Chondrocyte (in vitro differentiated cells): ENCODE measurements at places on chromosomes 6 and 20. TPM values are rescaled to one million over a fixed set of nuclear protein-coding genes. Genes with fewer than 3 reads are reported as not detected.

The ERMARD gene
- 26.1 to 35.2 TPM (median 27.4 TPM) in 3 replicates for total RNA-seq

The MOCS1 gene
- 13.3 to 36.6 TPM (median 35.2 TPM) in 3 replicates for total RNA-seq

The NKX2-2 gene
- total RNA-seq, result not detected in 3 replicates

The IL22RA2 gene
- total RNA-seq, result not detected in 3 replicates

The HMGN3 gene
- 30.8 to 55.5 TPM (median 36.2 TPM) in 3 replicates for total RNA-seq

The DSP gene
- 464 to 589 TPM (median 471 TPM) in 3 replicates for total RNA-seq

The RPP40 gene
- 6.0 to 6.8 TPM (median 6.2 TPM) in 3 replicates for total RNA-seq

The ZNF334 gene
- 4.7 to 6.6 TPM (median 4.8 TPM) in 3 replicates for total RNA-seq

The SLC22A3 gene
- 1.4 to 1.6 TPM (median 1.4 TPM) in 3 replicates for total RNA-seq

The TGM3 gene
- total RNA-seq, result not detected in 3 replicates

The HDGFL1 gene
- not detected in 3 replicates for total RNA-seq

- DNase-seq, result no peak
These were observed 180.1 kb upstream of the MMS22L start for GRCh38 chr6:97462938-97463598.

DNA sequence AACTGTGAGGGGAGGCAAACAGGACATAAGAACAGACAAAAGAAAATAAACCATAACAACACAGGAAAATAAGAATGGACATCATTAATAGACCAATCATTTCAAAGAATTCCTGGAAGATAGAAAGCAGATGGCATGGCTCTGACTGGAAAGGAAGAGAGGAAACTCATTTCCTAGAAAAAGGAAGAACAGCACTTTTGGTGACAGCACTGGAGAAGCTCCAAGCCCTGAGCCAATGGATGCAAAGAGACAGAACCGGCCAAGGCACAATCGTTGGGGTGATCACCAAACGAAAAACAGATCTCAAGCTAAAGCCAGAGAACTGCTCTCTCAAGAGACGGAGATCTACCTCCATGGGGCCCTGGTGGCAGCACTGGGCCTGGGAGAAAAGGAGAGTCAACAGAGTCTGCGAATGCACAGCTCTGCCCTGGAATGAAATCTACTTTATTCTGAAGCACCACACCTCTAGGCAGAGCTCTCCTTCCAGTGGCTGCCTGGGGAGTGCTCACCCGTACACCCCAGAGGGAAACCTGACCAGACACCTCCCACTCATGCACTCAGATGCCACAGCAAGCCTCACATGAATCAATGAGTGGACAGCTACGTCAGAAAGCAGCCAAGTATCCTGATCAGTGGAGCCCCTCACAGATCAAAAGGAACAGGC is 24.2 kb downstream of the KIAA0319 start:
- DNase-seq, result no peak

DNA sequence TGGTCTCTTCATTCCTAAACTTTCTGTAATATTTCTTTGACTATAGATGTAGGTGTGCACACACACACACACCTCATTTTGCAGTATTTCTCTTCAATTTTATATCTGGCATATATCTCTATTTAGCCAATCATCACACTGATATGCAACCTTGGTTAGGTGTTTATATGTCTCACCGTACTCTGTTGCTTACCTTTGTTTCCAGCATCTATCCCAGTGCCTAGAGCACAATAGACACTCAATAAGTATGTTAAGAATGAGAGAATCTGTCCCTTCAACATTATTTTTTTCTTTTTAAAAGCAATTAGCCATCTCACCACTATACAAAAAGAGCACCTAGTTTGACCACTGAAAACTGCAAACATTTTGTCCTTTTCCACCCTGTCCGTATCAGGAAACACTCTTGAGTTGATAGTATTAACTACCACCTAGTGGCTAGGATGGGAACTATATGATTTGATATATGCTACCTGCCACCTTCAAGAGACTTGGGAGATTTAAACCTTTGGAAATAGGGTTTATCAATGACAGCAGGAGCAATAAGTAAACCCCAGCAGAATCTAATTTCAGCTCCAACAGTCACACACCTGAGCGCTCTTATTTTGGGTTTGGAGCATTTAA is 48.7 kb upstream of the RSPO3 start:
- DNase-seq, result no peak

- DNase-seq, result no peak
These were observed 816 bp upstream of the MAN1A1 start for GRCh38 chr6:119350202-119350951.

DNA sequence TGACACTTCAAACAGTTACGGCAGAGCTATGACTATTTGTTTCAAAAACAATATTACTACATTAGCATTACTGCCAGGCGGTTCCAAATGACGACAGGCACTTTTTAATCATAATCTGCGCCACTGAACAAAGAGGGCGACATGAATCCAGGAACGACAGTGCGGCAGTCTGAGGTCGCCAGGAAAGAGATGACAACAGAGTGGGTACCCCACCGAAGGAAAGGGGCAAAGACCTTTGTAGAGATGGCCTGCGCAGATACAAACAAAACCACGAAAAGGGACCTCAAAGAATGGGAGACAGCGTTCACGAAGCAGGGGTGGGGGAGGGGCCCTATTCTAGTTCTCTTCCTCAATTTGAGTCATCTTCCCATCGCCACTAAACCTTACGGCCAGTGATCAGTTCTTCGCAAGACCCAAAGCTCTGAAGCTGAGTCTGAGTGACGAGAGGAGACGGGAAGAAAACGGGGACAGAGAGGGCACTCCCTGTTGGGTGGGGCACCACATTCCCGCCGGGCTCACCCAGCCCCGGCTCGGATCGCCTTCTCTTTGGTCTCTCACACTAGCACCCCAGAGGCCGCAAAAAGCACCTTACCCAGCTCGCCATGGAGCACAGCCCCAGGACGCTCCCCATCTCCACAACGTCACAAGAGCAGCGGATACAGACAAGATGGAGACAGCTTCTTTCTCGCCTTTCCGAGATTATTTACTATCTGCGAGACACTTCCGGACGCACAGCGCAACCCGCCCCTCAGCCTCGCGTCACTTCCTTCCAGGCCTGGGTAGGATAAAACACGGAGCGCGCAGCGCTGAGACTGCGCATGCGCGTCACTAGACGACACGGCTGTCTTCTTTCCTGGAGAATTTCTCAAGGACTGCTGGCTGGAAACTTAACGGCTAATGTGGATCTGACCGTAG is at the start of gene SERINC1:
TSS of gene SERINC1 (minus strand) at position 701 of the 915 bp plus-strand sequence. CDS start at position 631, 70 bp downstream.
- peak; percentile 96 for DNase-seq

- no peak for DNase-seq
These were observed 142.6 kb downstream of the ARHGAP18 start for GRCh38 chr6:129567374-129567773.

GRCh38 chr6:1326535-1327121 is 14.7 kb downstream of the FOXQ1 start:
- DNase-seq, result no peak

DNA sequence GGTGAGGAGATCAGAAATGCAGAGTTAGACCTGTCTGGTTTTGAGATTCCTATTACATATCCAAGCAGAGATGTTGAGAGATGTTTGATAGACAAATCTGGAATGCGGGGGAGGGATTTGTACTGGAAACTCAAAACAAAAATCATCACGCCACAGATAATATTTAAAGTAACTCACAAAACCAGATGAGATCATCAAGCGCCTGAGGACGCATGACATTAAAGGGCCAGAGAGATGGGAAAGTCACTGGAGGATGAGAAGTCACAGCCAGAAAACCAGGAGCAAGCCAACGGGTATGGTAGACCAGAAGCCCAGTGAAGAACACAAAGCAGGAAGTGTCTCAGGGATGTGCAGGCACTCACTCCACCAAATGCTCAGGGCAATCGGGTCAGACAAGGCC is 87.7 kb downstream of the DLL1 start:
- no peak for DNase-seq

DNA sequence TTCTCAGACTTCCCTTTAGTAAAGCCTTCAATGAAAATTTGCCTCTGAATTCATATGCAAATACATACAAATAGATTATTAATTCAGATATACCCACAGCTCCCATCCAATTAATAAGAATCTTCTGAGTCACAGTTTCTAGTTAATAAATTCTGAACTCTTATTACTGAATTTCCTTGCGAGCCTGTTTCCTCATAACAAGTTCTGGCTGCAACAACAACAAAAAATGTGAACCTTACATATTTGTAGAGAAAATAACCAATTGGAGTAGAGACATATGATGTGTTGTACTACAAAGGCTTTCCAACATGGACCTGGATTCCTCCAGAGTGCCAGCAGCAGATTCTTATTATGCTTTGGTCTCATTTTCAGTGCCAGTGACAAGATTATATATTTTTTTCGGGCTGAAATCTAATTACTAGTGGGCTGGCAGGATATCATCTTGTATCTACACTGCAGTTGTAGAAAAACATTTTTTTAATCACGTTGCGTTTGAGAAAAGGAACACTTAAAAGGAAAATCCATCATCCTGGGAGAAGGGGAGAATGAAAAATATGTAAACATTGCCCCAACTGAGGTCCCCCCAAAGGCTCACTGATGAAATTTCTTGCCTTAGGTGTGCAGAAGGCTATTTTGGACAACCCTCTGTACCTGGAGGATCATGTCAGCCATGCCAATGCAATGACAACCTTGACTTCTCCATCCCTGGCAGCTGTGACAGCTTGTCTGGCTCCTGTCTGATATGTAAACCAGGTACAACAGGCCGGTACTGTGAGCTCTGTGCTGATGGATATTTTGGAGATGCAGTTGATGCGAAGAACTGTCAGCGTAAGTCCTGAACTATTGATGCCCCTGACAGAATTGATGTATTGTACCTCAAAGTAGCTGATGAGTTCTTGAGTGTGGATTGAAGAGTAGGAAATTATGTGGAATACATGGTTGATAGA is 404.6 kb downstream of the LAMA2 start:
- DNase-seq, result no peak

DNA sequence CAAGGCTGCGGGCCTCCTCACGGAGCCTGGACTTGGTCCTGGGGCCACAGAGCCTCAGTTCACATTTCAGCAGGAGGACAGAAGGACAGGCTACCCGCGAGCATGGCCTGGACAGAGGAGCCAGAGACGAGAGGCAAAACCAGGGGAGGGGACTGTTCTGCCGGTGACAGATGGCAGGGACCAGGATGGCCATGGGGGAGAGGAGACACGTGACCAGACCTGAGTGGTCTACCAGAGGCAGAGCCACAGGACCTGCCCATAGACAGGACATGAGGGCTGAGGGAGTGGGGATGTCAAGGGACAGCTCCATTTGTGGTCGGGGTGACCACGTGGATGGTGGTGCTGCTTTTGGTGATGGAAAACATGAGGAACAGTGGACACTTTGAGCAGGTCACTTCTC is 207.9 kb downstream of the NFATC2 start:
- DNase-seq, result no peak

- DNase-seq, result no peak
These were observed 46.5 kb upstream of the SNAP25 start for GRCh38 chr20:10171864-10172751.

DNA sequence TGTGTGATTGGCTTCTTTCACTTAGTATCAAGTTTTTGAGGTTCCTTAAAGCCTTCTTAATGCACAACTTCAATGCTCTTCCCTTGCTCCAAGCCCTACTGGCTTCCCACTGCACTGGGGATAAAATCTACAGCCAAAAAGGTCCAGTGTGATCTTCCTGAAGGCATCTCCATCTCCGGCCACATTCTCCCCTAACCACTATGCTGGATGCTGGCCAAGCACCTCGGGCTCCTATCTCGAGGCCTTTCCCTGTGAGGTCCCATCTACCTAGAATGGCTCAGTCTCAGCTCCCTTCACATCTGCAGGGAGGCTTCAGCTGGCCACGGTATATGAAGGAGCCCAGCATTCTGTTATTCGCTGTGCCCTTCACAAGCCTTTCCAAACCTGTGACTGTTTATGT is 48.1 kb downstream of the CNKSR3 start:
- no peak for DNase-seq

- no peak for DNase-seq
These were observed 17.2 kb downstream of the MAP3K5 start for GRCh38 chr6:136775081-136775480.

DNA sequence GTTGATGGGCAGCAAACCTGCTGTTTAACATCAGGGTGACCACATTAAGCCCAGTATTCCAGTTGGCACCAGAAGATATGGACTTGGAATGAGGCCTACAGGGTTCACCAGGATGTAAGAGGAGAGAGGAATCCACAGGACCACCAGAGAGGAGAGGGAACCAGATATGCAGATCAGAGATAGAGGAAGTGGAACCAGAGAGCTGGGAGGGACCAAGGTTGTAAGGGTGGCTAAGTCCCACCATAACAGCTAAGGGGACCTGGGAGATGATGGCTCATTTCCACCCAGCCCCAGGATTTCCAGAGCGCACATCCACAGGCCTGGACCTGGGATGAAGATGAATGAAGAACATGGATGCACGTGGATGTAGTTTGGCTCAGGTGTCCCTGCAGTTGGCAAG is 11.1 kb downstream of the BTN2A1 start:
- no peak for DNase-seq

GRCh38 chr6:12335131-12335527 is 45.0 kb downstream of the EDN1 start:
- DNase-seq, result no peak

- no peak for DNase-seq
These were observed 218.8 kb upstream of the RNF24 start for GRCh38 chr20:4234128-4234527.

DNA sequence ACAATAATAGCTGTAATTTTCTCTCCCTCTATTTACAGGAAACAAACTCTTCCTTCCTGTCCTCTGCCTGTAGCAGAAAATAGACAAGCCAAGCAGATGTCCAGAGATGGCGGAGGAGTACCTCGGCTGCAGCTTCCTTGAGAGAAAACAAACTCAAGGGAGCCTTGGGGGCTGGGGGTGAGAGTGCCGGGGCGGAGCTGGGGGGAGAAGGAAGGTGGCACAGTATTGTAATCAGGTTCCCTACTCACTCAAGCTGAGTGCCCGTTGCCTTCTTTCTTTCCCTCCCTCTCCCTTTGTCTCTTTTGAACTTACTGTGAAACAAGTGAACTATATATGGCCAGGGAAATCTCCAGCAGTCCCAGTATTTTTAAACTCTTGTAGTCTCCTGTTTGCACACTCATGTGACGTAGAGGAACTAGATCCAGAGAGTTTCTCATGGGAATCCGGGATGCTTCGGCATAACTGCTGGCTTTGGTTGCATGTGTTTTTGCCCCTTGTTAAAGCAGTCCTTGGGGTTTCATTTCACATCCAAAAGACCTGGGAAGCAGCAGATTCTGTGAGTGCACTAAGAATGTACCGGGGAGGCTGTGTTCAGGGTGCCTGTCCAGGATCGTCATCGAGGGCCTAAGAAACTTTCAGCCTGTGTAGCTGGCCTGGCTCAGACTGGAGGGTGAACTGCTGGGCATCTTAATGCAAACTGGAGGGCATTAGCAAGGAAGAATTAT is 44.6 kb upstream of the HDDC2 start:
- DNase-seq, result no peak

GRCh38 chr20:43404878-43405277 is 52.8 kb upstream of the SRSF6 start:
- DNase-seq, result no peak

- no peak for DNase-seq
These were observed 131.6 kb downstream of the KIF16B start for GRCh38 chr20:16441546-16442164.

- DNase-seq, result no peak
These were observed 28.7 kb upstream of the EDN1 start for GRCh38 chr6:12261502-12261901.

GRCh38 chr6:82877213-82878195 is 188.1 kb downstream of the UBE3D start:
- no peak for DNase-seq

- DNase-seq, result no peak
These were observed 354.7 kb downstream of the CDC5L start for GRCh38 chr6:44742201-44742600.
